ENCODE measurements at places on chromosomes 2 and 18.
A peak's percentile ranks its signal among the peaks of the same experiment; 100 is the strongest.

DNA sequence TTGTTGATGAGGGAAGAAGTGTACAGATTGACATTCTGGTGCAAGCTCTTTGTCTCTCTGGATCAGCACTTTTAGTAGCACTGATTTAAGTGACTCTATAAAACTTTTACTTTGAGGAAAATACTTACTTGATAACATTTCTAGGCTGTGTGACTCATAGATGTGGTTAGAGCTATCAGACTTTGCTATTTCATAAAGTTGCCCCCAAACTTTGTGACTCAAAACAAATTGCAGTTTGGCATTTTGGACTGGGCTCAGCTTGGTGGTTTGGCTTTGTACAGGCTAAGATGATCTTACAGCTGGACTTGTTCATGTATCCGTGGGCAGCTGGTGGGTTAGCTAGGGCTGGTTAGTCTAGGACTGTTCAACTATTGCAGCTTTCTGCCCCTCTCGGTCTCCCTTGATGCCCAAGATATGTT is 42.1 kb upstream of the GLS start:
- DNase-seq = peak; percentile 67

GRCh38 chr2:98576666-98577312 is 31.5 kb downstream of the COA5 start:
- no peak for DNase-seq

GRCh38 chr2:31107591-31108300 is 30.5 kb downstream of the GALNT14 start:
- DNase-seq = peak; percentile 2

GRCh38 chr2:147293991-147294824 is 550.6 kb upstream of the ACVR2A start:
- DNase-seq = no peak

DNA sequence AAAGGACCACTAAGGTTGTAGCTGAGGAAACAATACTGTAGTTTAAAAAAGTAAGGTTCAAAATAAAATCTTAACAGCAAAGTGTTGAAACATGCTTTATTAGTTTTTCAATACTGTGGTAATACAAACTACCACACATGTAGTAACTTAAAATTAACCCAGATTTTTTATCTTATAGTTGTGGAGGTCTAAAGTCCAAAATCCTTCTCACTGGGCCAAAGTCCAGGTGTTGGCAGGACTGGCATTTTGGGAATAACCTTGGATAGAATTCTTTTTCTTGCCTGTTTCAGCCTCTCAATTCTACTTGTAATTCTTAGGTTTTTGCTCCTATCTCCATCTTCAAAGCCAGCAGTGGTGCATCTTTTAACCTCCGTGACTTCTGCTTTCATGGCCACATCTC is 942.0 kb downstream of the TSN start:
- DNase-seq = no peak

GRCh38 chr18:3985020-3985419 is 470.1 kb downstream of the DLGAP1 start:
- no peak for DNase-seq

DNA sequence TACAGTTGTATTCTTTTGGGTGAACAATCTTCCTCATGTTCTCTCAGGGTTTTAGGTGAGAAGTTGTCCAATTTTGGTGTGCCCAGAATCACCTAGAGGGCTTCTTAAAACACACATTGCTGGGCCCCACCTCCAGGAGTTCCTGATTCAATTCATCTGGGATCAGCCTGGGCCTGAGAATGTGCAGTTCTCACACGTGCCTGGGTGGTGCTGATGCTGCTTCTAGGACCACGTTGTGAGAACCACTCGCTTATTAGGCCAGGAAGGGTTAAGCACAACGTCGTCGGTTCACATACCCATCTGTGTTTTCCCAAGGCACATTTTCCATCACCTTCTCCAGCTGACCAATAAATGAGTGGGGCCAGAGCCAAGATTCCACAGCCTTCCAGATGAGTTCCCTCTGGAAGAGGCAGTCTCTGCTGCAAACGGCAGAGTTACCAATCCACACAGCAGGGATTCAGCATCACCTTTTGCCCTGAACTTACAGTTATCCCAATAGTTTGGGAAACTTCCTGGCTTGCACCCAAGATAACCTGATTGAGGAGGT is 277.7 kb upstream of the HNRNPA3 start:
- no peak for DNase-seq

- no peak for DNase-seq
These were observed 6.3 kb downstream of the RND3 start for GRCh38 chr2:150480971-150481830.

- peak; percentile 13 for DNase-seq
These were observed 4.1 kb downstream of the CCDC195 start for GRCh38 chr2:224711859-224712665.

- DNase-seq = no peak
These were observed 16.4 kb upstream of the STARD7 start for GRCh38 chr2:96225016-96225533.

DNA sequence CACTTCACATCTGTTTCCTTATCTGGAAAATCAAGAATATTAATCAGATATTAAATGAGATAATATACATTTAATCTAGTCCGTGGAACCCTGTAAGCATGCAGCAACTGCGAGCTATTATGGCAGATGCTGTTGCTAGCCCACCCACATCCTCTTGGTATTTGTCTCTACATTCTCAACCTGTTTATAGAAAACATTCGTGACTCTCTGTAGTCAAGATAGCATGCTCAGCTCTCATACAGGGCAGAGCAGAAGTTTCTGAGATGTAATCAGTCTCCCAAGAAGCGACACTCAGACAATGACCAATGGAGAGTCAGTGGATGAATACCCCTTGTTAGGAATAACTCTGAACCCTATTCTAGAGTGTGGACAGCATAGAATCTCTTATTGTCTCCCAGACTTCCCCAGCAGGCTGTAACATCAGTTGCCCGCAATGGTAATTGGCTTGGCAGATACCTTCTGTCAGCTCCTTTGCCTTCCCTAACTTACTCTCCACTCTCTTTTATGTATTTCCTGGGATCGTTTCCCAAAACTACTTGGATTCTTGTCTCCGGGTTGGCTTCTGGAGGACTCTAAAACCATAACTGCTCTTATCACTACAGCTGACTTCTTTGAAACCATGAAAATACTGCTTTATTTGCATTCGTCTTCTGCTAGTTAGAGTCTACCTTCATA is 400.7 kb upstream of the TNP1 start:
- DNase-seq = no peak

GRCh38 chr2:102841107-102841840 is 79.4 kb downstream of the TMEM182 start:
- peak; percentile 61 for DNase-seq

DNA sequence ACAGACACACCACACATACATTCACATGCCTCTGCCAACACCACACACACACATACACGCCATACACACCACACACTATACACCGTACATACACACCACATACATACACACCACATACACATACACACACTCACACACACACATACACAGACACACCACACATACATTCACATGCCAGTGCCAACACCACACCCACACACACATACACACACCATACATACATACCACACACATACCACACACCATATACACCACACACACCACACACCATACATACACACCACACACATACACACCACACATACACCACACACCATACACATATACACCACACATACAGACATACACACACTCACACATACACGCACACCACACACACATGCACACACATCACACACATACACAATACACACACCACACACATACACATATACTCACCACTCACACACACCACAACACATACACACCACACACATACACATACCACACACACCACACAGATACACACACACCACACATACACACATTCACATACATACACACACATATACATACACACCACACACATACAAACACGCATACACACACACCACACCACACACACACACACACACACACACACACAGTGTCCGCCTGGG is 37.2 kb downstream of the MCFD2 start:
- DNase-seq = no peak

DNA sequence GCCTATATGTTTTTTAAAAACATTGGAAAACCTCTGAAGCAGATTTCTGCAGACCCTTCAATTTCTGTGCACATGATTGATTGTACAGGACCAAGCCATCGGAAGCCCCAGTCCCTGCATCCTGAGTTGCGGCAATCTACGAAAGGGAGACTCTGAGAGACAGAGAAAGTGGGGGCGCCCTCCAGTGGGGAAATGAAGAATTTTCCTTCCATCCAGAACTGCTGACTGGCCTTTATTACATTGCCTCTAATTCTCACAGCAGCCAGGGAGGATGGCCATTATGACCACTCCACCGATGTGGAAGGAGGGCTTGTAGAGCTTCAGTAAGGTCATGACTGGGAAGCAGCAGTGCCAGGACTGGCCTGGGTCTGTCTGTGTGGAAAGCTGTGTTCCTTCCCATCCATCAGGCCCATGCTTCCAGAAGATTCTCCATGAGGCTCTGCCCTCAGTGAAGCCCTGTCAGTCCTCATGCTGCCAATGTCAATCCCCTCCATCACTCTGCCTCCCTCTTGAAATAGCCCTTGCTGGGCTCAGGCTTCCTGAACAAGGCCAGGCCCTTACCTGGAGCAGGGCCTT is 20.0 kb upstream of the RESP18 start:
- DNase-seq = peak; percentile 69

- DNase-seq = no peak
These were observed 4.1 kb downstream of the RNPEPL1 start for GRCh38 chr2:240572141-240573031.

GRCh38 chr2:101893681-101894381 is 97.9 kb upstream of the IL1R2 start:
- peak; percentile 28 for DNase-seq

GRCh38 chr18:9079818-9080528 is 22.5 kb upstream of the NDUFV2 start:
- DNase-seq = no peak

GRCh38 chr2:49935449-49935848 is 781.1 kb upstream of the FSHR start:
- no peak for DNase-seq

DNA sequence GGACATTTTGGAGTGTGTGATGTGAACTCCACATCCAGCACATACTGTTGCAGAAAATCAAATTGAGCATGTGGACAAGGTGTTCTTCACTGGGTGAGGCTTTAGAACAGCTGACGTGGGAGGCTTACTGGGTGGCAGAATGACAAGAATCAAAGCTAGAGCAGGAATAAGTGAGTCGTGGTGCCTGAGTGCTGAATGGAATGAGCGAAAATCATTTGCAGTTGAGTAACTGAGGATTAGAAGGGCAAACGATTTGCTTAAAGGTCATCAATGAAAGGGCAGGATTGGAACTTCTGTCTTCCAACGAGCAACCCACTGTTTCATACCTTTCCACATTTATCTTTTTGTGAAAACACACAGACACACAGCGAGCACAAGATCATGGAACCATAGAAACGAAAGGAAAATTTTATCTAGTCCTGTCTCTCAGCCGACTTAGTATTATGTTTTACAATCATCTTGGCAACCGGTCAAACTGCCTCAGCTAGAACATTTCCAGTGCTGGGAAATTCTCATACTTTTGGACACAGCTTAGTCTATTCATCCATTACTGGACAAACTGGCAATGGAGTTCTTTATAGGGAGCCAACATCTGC is 7.2 kb upstream of the DAW1 start:
- peak; percentile 92 for DNase-seq
